ENCODE measurements at places on chromosomes 7 and 10.

- no peak for DNase-seq
Observed at GRCh38 chr10:45063591-45064231, 63.0 kb downstream of the ZNF22 start.

DNA sequence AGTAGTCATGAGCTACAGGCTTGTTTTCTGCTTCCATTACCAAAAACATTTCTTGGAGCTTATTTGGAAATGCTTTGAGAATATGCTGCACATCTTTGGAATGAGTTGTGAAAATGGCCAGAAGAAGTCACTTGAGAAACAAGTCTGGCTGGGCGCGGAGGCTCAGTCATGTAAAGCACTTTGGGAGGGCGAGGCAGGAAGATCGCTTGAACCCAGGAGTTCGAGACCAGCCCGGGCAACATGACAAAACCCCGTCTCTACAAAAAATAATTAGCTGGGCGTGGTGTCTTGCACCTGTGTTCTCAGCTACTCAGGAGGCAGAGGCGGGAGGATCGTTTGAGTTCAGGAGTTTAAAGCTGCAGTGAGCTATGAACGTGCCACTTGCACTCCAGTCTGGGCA is 882 bp upstream of the CHCHD1 start:
- no peak for DNase-seq

DNA sequence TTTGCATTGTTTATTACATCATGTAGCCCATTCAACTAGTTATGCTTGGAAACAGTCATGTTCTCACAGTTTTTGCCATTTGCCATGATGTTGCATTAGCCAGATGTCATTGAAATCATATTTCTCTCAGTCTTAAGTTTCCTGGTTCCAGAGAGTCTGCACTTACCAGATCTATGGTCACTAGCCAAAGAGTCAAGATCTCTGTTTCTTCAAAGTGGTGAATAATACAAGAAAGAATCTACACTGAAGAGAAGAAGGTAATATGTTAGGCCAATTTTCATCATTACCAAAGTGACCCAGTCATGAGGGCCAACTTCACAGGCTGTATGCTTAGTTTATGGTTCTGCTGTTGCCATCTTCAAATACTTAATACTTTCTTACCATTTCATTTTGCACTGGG is 89.0 kb upstream of the PHYHIPL start:
- peak; percentile 23 for DNase-seq

GRCh38 chr7:104111271-104111670 is 96.5 kb downstream of the ORC5 start:
- no peak for DNase-seq

DNA sequence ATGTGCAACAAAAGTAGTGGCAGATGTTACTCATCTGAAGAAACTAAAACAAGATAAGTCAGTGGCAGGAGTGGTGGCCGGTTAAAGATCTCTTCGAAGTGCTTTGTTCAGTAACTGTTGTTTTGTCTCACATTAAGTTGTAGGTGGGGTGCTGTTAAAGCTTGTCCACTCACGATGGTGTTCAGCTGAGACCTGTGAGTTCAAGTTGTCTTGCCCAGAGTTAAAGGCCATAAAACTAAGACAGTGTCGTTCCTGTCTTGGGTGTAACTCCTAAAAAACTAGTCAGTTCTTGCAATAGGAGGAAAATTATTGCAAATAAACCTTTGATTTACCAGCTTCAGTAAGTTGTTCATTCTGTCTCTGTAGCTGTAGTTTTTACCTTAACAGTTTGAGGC is 857 bp upstream of the FOXP2 start:
- no peak for DNase-seq

DNA sequence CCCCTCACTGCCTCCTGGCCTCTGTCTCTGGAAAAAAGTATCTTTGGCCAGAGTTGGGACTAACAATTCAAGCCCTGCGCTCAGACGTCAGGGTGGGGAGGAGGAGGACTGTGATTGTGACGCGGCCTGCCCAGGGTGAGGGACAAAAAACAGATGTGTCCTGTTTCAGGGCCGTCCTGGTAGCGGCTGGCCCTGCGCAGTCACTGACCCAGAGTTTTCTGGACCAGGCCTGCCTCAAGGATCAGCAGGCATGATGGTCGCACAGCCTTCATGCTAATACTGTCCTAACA is 110.1 kb downstream of the CYTH3 start:
- no peak for DNase-seq

DNA sequence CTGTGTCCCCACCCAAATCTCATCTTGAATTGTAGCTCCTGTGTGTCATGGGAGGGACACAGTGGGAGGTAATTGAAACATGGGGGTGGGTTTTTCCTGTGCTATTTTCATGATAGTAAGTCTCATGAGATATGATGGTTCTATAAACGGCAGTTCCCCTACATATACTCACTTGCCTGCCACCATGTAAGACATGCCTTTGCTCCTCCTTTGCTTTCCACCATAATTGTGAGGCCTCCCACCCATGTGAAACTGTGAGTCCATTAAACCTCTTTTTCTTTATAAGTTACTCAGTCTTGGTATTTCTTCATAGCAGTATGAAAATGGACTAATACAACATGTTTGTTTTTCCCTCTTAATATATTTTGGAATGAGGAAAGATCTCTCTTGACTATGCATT is 24.5 kb upstream of the TBXAS1 start:
- DNase-seq: no peak

DNA sequence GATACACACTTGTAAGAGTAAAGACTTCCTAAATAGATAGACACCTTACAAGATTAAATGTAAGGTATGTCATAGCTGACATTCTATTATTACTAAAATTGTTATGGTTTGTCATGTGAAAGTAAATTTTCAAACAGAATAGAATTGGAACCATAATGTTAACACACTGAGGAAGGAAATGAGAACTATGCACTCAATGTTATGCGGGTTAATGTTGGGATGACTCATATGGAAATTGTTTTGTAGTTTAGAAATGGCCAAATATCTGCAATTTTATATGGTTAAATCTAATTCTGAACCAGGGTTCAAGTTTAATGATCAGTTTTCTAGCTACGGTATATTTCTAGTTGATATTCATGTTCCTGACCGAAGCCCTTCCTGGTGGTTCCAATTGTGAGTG is 214.2 kb upstream of the ADO start:
- peak; percentile 40 for DNase-seq

GRCh38 chr7:88042157-88042556 is 108.1 kb downstream of the ADAM22 start:
- no peak for DNase-seq

GRCh38 chr7:12929476-12930140 is 242.2 kb downstream of the ARL4A start:
- no peak for DNase-seq

- no peak for DNase-seq
Observed at GRCh38 chr7:5780801-5781496, 514 bp downstream of the RNF216 start.

- no peak for DNase-seq
Observed at GRCh38 chr7:3984456-3984855, 683.4 kb downstream of the SDK1 start.

- peak; percentile 7 for DNase-seq
Observed at GRCh38 chr10:65358565-65358964, 1567.3 kb upstream of the LRRTM3 start.

GRCh38 chr7:105810556-105810955 is 65.8 kb downstream of the ATXN7L1 start:
- no peak for DNase-seq

DNA sequence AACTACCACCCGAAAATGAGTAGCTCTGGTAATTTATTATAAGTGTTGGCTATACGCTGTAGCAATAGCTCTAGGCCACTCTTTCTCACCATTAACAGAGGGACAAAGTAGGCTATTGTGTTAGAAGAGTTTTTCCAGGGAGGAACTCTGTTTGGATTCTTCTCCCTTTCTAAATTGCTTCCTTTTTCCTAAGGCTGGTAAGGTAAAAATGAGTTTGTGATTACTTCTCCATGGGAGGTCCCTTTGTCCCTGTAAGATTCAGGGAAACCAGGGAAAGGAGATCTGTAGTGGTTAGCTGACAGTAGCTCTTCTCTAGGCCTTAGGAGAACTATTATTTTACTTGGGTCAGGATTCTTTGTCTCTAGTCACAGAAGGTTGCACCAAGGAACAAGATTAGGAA is 23.2 kb upstream of the SEMA3E start:
- DNase-seq: no peak

DNA sequence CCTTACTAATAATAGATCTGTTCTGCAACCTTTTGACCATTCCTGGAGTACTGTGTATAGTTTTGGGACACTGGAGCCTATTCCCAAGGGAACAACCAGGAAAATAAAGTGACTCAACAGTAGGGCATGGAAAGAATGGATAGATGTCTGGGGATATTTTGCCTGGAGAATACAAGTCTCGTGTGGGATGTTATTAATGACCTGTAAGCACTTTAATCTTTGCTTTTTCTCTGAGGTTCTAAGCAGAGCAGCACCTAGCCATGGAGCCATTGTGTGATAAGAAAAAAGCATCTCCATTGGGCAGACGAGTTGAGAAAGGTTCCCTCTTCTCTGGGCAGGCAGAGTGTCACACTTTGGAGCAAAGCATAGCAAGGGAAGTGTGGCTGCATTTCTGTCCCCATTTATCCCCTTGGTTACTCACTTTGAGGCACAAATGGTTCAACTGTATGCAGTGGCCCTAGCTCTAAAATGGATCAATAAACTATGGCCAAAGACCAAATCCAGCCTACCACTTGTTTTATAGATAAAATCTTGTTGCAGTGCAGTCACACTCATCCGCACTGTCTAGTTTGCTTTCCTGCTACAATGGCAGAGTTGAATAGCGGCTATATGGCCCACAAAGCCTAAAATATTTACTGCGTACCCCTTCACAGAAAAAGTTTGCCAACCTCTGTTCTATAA is 21.0 kb upstream of the CCDC71L start:
- DNase-seq: peak; percentile 80

- no peak for DNase-seq
Observed at GRCh38 chr7:3065724-3066143, 22.1 kb upstream of the CARD11 start.

DNA sequence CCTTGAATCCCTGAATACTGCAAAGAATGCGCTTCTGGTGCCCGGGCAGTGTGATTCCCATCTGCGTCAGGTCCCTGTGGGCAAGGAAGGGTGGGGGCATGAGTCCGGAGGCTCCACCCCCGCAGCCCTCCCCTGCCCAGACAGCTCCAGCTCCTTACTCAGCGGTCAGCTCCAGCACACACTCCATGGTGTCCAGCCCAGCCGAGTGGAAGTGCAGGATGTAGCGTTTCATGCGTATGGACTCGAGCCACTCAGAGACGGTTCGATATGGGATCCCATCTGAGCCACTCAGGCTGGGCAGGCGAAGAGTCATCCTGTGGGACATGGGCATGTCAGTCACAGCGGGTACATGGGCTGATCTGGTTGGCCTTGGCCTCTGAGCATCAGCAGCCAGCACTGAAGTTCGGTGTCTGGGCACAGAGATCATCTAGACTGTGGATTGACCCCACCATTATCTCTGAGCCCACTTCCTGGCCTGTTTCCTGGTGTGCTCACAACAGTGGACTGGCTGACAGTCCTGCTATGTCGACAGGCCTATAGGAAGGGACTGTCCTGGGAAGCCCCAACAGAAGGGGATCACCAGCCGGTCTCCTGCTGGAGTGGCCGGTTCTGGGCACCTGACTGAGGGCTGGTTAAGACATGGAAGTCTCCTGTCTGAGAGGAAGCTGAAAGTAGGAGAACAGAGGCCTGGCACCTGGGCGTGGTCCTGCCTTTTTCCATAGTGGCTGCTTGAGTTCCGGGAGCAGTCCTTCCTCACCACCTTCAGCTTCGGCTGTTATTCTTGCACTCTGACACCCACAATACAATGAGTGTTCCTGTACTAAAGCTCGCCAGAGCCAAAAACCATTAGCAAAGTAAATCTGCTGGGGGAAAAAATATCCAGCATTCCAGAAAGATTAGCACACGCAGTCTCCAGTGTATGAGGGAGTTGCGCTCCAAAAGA is 10.6 kb downstream of the ZYX start:
- peak; percentile 80 for DNase-seq

- no peak for DNase-seq
Observed at GRCh38 chr7:131329176-131329570, 1.5 kb downstream of the MKLN1 start.

- peak; percentile 60 for DNase-seq
Observed at GRCh38 chr10:23343591-23344240, 881 bp downstream of the C10orf67 start.

DNA sequence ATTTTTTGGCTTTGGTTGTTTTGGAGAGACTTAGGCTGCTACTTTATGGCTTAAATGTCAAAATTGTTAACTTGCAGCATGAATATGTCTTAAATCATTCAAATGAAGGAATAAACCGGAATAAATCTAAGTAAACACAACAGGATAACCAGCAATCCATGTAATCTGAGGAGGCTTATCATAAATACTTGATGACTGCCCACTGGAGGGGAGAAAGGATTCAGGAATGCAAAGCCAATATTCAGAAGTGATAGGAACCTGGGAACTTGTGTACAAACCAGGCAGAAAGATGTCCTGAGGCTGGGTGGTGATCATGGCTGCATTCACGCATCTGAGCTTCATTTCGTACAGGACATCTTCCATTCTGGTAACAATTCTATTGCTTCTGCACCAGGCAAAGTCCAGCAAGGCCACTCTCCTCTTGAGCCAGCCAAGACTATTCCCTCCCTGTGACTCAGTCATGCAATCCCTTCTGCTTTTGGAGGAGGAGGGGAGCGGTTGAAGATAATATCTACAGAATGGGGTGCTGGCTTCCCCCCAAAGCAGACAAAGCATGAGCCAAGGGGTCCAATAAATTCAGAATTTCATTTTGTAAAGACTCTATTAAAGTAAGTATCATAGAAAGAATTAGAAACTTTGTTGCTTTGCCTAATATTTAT is 374.5 kb downstream of the PHTF2 start:
- DNase-seq: no peak

DNA sequence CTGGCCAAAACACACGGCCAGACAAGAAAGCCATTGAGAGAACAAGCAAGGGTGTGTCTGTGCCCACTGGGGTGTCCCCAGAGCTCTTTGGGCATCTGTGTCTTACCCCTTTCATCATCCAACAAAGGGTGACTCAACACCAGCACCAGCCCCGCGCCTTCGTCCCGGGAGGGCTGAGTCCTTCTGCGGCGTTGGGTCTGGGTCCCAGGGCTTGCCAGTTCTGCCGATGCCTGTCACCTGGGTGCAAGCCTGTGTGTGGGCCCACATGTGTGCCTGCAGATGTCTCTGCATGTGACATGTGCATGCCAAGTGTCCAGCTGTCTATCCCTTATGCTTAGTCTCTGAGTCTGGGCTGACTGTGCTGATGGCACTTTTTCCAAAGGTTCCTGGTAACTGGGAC is 24.4 kb upstream of the ELN start:
- DNase-seq: no peak

DNA sequence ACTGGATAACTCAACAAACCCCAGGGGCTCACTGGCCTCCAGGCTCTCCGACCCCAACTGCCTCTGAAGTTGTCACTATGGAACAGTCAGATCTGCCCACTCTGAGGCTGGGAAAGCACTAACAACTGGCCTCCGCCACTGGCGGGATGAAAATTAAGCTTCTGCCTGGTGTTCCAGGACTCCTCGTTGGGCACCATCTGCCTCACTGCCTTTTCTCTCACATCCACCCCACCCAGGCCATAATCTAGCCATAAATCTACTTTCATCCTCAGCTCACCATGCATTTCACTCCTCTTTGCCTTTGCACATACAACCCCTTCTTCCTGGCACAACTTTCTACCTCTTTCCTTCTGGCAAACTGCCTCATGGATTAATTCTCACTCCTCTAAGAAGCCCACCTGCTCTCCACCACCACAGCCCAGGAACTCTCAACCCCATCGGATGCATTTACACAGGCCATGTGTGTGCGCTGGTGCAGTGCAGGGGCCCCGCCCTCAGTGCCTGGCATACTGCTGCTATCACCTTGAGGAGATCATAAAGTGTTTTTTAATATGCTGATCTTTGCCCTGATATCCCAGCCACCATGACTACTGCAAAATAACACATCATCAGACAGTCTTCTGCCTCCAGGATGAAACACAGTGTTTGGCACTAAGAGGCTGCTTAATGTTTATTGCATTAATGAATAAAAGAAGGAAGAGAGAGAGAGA is 4.0 kb downstream of the CDHR1 start:
- DNase-seq: no peak
